GM10248 (cell line): ENCODE measurements at places on chromosomes 2 and 18.
A peak's percentile ranks its signal among the peaks of the same experiment; 100 is the strongest.

- no peak for DNase-seq
Observed at GRCh38 chr2:132678483-132678882, 8.5 kb upstream of the LYPD1 start.

DNA sequence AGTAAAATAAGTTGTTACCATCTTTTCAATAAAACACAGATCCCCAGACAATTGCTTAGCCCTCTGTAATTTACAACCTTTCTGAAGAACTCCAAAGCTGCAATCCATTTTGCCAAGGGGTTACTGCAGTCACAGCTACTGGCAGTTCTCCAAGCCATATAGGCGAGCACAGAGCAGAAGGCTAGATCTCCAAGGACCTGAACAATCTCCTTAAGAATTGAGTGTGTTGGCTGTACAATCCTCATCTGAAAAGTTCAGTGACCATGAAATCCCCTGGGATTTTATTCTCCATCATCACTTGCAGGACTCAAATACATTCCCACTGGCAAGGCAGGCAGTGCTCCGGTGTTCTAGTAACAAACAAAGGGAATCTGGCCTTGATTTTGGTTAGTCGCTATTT lies 103.9 kb upstream of the LRP1B start:
- DNase-seq = no peak

- DNase-seq = no peak
Observed at GRCh38 chr2:99821572-99821971, 320.8 kb downstream of the AFF3 start.

GRCh38 chr18:22469926-22470247 lies 52.2 kb upstream of the CTAGE1 start:
- no peak for DNase-seq

DNA sequence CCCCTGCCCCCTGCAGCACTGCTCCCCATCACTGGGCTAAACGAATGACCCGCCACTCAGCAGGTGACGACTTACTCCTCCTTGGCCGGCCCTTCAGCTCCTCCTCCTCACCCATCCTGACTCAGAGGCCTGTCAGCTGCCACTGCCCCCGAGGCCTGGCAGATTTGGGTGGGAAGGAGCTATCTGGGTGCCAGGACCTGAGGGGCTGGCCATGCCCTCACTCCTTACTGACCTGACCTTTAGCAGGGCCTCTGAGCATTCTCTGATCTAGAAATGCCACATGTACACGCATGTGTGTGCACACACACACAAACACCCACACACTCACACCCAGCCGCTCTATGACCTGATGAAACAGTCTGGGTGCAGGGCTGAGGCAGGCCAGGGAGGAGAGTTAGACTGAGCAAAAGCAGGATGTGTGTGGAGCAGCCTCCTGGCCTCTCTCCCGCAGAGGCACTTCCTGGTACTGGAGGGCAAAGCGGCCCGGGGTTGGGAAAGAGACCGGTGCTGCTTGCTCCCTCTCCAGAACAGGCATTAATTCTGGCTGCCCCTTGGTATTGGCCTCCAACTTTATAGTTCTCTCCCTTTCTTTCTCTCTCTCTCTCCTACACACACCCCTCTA lies 68.0 kb downstream of the ZFP36L2 start:
- DNase-seq = no peak

DNA sequence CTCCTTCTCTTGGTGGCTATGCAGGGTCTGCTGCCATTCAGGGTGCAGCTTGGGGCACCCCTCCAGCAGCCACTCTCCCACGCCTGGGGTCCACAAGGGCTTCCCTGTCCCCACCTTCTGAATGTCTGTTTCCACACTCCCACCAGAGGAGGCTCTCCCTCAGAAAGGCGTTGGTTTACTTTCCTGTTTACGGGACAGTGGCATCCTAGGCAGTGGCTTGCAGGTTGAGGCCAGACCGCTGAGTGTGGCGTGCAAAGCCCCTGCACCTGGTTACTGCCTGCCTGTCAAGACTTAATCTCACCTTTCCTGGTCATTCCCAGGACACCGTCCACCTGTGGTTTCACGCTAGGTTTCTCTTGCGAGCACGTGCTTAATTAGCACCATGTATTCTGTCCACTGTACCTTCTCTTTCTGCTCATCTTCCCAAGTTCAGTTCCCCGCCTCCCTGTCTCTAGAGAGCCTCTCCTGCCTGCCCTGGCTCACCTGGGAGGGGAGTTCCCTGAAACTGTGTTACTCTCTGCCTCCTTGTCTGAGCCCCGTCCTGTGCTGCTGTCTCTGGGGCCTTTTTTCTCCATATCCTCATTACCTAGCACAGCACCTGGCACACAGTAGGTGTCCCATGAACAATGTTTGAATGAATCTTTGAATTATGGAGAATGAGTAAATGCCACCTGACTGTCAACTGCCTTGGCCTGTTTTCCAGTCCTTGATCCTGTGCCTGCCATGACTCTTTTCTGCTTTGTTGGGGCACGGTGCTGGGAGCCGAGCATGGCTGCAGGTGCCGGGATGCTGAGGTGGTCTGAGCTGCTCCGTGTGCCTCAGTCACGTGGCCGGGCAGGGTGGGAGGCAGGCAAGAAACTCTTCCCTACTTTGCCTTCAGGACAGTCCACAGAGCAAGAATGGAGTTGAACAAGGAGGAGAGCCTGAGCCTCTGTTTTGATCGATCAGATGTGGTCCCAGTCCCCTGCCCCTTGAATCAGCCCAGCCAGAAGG lies 56.4 kb downstream of the ARHGEF4 start:
- DNase-seq = no peak

GRCh38 chr2:210527286-210527685 lies 29.1 kb upstream of the CPS1 start:
- no peak for DNase-seq

DNA sequence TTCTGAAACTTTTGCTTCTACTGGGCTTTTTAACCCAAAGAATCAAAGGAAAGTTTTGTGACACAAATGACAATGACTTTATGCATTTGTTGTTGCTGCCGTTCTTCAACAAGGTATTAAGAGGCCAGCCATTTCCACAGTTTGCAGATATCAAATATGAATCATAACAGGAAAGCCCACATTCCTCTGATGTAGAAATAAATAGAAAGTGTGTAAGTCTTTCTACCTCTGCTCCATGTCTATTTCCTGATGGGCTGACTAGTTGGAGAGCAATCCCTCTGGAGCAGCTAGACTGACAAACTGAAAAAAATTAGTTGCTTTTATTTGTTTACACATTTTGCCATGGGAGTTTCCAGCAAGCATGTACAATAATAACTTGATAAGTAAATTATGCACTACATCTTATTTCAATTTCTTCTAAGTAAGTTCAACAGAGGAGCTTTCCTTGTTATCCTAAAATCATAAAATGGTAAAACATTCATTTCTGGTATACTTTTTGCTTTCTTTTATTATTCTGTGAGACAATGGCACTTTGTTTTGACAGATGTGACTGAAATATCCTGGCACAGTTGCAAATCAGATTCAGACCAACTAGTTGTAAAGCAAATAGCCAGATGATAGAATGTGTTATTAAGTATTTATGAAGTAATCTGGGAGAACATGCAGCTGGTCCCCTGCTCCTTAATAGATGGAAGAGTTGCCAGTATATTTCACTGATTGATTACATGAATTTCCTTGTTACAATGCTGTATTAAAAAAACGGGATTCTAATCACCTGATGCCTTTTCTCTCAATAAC lies 266.7 kb downstream of the METTL4 start:
- no peak for DNase-seq

GRCh38 chr2:190467575-190468083 lies 59.5 kb downstream of the MFSD6 start:
- no peak for DNase-seq

GRCh38 chr18:69261406-69261805 lies 139.3 kb upstream of the DOK6 start:
- DNase-seq = no peak

- DNase-seq = peak; percentile 28
Observed at GRCh38 chr18:63378919-63379638, 12.1 kb upstream of the KDSR start.

- DNase-seq = no peak
Observed at GRCh38 chr2:112807233-112807807, 23.0 kb upstream of the IL1A start.

DNA sequence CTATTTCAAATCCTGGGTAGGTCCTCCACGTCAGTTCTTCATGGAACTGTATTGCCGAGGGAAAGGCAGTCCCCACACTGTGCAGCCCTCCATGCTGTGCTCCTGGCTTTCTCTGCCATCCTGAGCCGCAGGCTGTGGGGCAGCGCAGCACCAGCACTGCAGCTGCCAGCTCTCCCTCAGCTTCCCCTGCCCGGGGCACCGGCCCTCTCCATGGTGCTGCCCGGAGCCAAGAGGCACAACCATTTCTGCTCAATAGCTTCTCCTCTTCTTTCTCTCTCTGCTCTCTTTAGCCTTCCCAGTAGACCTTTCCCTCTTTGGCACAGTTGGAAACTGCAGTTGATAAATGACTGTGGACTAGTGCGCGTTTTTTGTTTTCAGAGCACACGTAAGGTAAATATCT lies 12.1 kb downstream of the ANKRD23 start:
- no peak for DNase-seq

DNA sequence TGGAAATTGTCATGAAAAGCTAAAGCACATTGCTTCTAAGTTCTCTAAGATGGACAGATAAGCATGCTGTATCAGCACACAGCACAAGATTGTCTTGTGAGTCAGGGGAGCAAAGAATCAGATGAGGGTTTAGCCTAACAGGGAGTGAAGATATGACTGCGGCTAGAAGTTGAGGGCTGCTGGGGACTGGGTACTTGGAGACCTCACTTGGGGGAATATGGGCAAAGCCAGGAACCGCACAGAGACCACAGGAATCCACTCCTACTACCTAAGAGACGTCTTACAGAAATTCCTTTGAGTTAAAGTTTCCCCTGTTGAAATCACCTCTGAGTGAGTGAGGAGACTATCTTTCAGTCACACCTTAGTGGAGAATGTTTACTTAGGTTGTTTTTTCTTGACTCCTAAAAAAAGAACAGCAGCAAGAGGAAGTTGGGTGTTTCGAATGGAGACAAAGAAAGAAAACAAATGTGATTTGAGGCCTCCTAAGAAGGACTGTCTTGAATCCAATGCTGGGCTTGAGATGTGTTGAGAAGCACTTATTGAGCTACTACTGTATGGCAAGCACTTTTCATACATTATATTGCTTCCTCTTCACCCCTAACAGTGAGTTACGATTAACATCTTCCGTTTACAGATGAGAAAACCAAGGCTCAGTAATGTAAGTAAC lies 100.7 kb downstream of the ANKRD44 start:
- peak; percentile 35 for DNase-seq

DNA sequence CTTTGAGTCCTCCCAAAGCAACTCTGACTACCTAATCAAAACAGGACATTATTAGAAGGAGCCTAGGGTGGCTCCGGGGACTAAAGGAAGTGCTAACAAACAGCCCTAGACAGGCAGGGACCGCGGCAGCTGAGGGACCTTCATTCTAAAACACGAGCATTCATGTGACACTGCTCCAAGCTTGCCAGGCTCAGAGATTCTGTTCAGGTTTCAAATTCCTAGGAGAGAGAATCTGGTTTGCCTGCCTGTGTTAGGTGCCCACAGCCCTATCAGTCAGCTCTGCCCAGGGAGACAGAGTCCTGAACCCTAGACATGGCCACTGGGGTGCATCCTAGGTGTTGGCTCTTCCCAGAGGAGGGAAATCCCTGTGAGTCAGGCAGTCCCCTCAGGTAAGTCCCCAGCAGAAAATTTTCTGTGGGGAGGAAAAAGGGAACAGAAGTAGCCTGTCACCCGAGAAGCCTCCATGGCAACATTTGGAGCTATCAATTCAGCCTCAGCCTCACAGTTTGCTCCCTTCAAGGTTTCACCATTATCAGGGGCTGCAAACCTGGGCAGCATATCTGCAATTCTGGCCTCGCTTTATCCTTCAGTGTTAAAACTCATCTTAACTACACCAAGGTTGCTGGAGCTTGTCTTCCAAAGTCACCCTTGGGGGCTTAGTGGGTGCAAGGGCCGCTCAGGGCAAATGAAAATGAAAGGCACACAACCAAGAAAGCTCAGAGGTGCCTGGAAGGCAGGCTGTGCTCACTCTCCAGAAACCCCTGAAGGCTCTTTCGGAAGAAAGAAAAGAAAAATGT lies 28.6 kb downstream of the PCBP1 start:
- DNase-seq = no peak

DNA sequence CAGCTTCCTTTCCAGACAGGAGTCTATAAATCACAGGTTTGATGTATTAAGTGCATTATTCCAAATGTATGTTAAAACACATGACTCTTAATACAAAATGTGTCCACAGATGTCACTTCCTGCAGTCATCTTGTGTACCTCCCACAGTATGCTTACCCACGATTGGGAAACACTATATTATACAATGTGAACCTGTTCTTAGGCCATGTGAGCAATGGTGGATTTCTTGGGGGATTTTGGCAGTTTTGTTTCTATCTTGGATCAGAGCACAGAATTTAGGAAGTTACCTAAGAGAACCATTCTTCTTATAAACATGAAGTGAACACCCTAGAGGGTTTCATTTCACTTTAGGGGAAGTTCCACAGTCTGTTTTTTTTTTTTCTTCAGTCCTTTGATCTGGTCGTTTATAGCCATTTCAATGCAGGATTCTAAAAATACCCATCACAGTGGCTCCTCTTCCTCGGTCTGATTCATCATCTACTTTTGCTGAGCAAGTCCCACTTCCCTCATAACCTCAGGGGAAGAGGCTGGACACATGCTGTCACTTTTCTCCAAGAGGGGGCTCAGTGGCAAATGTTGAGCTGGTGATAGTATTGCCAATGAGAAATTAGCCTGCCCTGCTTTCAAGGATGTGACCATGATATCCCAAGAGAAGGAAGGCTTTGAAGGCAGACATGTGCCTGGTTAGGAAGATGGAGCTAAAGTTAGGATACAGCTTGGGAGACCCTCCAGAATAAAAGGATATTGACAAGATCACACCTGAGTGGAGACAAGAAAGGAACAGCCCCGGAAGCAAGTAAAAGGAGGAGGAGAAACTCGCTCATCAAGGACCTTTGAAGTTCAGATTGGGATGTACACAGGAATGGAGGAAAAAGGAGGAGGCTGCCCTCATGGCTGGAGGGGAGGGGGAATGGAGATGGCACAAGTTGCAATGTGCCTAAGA lies 22.6 kb downstream of the PLEK start:
- DNase-seq = peak; percentile 59

- DNase-seq = no peak
Observed at GRCh38 chr2:187009483-187010239, 160.7 kb upstream of the ZSWIM2 start.

DNA sequence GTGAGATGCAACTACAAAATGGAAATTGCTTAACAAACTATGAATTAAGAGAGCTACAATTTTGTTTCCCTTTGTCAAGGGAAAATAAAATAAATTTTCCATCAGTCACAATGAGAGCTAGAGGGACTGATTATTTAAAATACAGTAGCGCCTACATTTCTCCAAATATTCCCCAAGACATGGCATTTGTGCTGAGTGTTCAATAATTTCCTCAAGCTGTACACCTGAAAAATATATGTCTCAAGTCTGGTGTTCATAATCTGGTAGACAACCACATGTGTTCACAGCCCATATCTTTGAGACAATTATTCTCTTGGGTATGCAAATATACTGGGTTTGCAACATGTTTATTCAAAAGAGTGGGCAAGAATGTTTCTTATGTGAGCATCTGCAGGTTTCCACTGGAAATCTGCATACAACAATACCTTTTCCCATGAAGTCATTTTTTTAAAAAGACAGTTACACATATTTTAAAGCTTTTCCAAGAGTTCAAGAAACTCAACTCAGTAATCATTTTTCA lies 240.1 kb upstream of the VRK2 start:
- no peak for DNase-seq
